ENCODE measurements at places on chromosomes 16 and 17.

GRCh38 chr17:46962374-46962790, 16.7 kb downstream of the RPRML start:
- no peak for DNase-seq

- DNase-seq = no peak
Observed at GRCh38 chr16:3819746-3820724, 60.5 kb downstream of the CREBBP start.

DNA sequence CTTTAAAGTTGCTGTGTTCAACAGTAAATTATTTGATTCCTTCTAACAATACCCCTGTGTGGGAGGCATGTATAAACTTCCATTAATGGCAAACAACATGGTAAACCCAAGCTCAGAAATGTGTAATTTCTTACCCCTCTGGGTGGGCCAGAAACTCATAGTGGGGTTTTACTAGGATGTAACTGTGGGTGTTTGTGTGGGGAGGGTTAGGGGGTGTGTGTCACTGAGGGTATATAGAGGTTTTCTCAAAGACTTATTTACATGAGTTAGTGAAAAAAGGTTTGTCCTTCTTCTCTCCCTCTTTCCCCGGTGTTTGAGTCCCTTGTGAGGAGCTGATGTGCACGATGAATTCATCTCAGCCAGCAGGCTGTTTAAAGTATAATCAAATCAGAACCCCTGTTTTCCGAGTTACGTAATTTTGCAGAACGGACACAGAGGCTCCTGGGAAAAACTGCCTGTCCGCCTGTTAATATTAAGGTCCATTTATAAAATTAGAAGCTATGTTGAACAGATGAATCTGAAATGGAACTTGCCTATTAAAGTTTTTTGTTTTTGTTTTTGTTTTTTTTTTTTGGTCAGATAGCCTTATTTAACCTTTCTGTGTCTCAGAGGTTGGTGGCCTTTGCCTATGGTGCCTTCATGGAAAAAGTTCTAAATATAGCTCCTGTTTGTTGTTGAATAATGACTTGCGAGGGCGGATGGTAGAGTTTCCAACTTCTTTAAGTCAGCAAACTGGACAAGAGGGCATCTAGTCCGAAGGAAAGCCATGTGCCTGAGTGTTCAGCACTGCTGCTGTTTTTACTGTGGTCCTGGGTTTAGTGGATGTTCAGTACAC, 73.3 kb downstream of the MSI2 start:
- no peak for DNase-seq

DNA sequence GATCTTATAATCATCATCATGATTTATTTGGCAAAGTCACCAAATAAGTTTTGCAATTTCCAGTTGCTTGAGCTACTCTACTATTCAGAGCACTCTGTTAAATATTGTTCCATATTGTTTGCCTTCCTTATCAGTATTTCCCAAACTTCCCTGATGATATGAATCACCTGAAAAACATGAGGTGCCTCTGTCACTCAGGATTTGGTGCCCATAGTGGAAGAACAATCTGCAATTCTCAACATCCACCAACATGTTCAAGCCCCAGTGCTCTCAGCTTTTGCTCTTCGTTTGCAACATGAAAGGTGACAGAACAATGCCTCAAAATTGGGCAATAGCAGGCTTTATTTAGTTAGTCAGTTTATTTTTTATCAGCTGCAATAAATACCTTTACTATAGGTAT, 28.6 kb upstream of the WSB1 start:
- no peak for DNase-seq

- no peak for DNase-seq
Observed at GRCh38 chr16:67432506-67432890, 1.6 kb downstream of the HSD11B2 start.

GRCh38 chr17:14015271-14015670, 54.0 kb upstream of the COX10 start:
- DNase-seq = no peak

GRCh38 chr16:52050418-52050817, 496.5 kb downstream of the TOX3 start:
- no peak for DNase-seq

DNA sequence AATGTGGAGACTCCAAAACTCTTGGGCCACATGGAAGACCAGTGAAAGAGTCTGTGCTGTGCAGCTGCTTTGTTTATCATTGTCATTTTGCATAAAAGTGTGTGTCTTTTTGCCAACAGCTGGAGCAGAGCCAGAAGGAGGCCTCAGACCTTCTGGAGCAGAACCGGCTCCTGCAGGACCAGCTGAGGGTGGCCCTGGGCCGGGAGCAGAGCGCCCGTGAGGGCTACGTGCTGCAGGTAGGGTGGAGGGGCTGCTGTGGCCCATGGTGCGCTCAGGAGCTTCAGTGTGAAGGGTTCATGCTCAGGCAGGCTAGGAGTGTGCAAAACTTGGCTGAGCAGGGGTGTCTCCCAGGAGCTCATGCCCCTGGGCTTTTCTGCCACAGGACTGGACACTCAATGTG, 45.0 kb downstream of the PLD6 start:
- DNase-seq = no peak
